ENCODE measurements at places on chromosomes 6 and 20.
A peak's percentile ranks its signal among the peaks of the same experiment; 100 is the strongest.

DNA sequence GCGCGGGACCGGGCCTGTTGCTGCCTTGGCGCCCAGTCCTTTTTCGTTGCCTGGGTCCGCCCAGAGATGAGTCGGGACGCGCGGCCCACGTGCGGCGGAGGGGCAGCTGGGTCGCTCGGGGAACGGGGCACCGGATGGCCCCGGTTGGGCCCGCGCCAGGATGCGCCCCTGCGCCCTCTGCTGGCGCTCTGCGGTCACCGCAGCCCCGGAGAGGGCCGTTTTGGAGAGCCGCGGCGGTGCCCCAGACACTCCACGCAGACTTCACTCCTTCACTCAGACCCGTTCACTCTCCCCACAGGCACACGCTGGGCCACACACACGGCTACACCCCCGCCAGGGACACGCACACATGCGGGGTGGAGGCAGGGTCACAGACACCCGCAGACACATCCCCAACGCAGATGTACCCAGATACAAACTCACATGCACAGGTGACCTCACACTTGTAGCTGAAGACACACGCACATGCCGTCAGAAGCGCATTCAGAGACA lies 38.8 kb downstream of the SRC start:
- DNase-seq, result peak; percentile 61

DNA sequence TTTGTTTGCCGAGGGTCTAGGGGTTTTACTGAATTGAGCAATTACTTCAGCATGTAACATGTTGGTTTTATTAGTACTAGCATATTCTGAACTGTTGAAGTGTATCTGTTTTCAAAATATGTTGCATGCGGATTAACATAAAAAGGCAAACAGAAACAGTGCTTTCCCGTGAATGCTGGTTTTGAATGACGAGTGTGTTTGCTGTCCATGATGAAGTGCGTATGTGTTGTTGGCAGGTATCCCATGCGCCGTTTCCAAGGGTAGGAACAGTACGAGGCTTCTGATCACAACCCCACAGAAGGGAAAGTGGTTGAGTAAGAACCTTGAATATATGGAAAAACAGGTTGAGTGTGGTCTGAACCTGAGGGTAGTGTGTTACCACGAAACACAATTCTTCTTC lies 232.9 kb downstream of the SAMD5 start:
- no peak for DNase-seq

DNA sequence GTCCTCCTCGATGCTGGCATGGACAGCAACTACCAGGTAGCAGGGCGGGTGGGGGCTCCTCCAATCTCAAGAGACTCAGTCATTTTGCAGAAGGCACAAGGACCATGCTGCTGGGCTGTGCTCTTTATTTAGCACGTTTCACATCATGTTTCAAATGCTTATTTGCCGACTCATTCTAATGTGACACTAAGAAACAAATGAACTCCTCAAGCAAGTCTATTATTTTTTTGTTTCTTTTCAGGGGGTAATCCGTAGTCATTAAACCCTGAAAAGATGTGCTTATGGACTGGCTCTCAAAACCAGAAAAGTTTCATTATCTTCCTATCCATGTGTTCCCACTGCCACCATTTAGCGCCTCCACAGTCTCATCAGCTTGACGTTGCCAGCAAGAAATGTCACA lies 92.9 kb downstream of the ANKS1A start:
- DNase-seq, result no peak

DNA sequence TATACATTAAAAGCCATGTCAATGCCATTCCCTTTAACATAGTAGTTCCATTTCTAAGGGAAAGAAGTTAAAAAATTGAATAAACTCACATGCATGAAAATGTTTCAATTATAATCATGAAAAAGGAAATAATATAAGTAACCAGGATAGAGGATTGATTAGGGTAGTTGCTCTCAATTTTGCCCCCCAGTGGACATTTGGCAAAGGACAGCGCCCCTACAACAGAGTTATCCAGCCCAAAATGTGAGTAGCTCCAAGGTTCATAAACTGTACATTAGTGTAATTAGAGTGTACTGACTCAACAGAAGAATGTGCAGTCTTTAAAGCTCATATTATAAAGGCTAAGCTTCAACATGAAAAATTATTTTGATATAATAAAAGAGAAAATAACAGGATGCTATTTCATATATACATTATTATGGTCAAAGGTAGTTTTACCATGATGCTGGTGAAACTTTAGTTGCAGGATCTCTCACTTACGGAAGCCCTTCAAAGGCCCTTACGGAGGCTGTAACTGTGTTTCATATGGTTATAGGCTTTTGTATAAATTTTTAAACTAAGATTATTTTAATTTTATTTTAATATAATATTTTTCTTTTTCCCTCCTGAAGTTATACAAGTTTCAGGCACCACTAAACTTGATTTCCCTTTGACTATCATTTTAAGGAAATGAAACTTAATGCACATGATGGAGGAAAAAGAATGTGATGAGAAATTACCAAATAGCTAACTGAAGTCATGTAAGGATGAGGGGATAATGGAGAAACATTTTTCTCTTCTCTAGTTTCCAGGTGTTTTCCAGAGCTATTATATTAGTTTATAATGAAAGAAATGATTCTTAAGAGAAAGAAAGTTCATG lies 403.6 kb downstream of the PLCB1 start:
- DNase-seq, result peak; percentile 29

DNA sequence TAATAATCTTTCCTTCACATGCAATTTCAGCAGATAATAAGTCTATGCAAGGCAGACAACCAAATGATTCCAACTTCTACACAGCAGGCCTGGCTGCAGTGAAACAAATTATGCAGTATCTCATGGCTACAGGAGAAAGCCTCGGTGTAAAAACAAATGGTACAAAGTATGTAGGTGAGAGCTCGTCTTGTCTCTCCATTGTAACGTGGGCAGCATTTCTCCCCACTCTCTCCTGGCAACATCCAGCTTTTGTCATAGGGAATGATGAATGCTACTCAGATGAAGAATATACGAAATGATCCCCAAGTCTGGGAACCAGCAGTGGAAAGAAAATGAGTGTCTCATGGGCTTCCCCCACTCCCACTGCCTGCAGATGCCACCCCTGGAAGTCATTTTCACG lies 32.4 kb downstream of the FYN start:
- no peak for DNase-seq

GRCh38 chr6:138592749-138593123 lies 93.4 kb upstream of the NHSL1 start:
- no peak for DNase-seq

DNA sequence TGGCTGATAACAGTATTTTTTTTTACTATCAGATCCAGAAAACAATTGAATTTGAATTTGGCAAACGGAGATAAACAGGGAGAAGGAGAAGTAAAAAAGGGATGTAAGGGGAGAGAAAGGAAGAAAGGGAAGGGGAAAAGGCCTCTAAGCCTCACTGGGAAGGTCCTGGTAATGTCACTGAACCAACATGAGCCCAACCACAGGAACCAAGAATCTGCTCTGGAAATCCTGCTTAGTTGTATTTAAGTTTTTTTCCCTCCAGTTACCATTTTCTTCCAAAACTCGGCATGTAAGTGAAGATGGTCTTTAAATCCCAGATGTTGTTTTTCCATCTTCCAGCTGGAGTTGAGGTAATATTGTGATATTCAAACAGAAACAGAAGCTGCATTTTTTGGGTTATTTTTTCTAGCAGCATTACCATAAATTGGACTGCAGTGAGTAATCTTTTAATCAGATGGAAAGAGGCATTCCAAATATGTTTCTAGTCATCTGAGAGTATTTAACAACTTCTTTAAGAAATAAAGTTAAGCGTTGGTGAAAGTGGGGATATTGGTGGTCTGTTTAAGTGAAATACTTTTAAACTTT lies 91.1 kb downstream of the TXNDC5 start:
- DNase-seq, result no peak

- no peak for DNase-seq
Measured at GRCh38 chr20:10478205-10478604, 43.1 kb downstream of the SLX4IP start.

- no peak for DNase-seq
Measured at GRCh38 chr20:3763671-3764601, 3.6 kb downstream of the ADISSP start.

DNA sequence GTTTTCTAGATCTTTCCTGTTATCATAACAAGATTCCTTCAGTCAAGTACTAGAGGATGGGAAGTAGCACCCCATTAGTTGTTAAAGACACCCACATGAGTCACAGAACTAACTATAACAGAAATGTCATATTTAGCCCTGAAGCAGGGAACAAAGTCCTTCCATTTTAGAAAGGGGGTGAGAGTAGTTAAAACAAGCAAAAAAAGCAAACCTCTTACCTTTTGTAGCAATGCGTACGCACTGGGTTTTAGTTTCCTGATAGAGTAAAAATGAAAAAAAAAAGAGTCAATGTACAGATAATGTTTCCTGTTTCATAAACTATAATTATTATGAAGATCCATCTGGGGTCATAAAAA lies 163.7 kb upstream of the THEMIS start:
- DNase-seq, result peak; percentile 2

GRCh38 chr6:132733283-132733682 lies 19.4 kb upstream of the VNN1 start:
- DNase-seq, result no peak

GRCh38 chr20:39421571-39422105 lies 459.5 kb downstream of the DHX35 start:
- no peak for DNase-seq

GRCh38 chr6:1182722-1183521 lies 129.0 kb upstream of the FOXQ1 start:
- no peak for DNase-seq

GRCh38 chr20:36467076-36467999 lies 74.0 kb upstream of the MYL9 start:
- DNase-seq, result no peak

GRCh38 chr20:63736893-63737694 lies 630 bp downstream of the LIME1 start:
- no peak for DNase-seq

- DNase-seq, result no peak
Measured at GRCh38 chr6:73560182-73560732, 39.4 kb upstream of the EEF1A1 start.

DNA sequence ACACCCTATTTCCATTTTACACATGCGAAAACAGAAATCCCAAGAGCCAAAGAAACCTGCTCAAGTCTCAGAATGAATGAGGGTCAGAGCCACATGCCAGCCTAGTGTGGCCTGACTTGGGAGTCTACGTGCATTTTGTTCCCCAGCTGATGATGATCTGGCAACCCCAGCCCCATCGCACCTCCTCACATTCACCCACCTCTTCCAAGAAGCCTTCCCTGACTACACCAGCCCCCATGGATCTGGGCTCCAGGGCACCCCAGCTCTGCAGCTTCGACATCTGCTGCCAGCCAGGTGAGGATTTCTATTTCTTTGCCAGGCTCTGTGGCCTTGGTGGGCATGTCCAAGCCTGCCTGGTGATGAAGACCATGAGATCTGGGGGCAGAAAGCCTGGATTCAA lies 41.0 kb downstream of the ANGPT4 start:
- DNase-seq, result no peak

GRCh38 chr6:41374618-41375590 lies 39.5 kb downstream of the NCR2 start:
- no peak for DNase-seq

- DNase-seq, result no peak
Measured at GRCh38 chr6:169905041-169905807, 153.8 kb downstream of the ERMARD start.

DNA sequence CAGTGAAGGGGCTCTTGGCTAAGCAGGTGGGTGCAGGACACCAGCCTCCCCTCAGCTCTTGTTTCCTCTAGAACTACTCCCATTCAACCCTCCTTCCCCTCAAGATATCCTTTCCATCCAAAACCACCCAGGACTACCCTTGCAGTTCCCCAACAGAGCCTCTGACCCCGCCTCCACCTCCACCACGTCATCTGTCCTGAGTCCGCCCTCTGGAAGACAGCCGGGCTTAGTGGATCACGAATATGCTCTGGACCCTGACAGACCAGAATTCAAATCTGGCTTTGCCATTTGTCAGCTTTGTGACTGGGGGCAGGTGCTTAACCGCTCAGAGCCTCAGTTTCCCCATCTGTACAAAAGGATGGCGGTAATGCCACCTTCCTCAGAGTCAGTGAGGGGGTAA lies 31.4 kb downstream of the TFEB start:
- DNase-seq, result no peak

DNA sequence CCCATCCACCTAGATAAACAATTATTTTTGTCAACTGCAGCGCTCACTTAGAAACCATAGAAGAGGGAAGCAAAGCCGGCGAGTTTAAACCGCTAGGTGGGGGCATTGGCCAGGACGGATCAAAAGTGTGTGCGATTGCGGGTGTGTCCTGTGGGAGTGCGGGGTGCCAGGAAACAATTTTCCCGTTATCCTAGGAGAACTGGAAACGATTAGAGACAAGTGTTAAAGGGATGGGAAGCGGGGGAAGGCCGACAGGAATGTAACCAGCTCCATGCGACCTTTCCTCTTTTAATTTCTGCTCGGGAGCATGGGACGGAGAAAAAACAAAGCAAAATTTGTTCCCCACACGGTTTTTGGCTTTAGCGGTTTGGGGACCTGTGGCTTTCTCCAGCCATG lies 2.8 kb upstream of the HTR1B start:
- DNase-seq, result no peak

DNA sequence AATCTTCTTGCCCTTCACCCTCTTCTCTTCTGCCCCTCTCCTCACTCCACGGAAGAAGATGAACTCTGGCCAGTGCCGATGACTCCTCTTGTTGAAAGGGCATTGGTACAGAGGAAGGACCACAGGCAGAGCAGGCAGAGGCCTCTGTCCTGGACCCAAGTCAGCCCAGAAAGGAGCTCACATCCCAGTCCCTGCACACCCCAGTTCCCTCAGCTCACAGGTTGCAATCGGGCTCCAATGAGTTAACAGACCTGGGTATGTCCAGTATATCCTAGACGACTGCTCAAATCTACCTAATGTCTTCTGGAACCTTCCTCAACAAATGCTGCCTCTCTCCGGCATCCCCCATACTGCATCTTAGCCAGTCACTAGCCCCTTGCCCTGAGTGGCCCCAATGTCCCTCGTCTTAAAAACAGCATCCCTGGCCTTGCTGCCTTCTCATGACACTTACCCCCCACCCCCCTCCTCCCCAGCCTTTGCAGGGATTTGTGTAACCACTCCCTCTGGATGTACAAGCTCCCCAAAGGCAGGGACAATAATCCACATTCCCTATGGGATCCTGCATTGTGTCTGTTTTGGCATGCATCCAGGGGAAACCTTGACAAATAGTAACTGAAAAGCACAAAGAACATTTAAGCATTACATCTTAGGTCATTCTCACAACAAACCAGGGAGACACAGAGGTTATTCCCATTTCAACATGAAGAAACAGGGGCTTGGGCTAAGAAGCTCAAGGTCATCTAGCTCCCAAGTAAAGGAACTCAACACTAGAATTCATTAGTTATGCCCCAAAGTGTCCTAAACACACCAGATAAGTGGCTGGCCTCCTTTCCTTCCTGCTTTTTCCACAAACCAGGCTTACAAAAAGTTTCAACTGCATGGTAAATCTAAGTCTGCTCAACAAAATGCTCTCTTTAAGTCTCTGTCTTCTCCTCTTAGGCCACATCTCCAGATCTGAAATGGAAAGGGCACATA lies 45.1 kb downstream of the TRERF1 start:
- DNase-seq, result no peak

GRCh38 chr6:159862103-159862502 lies 28.7 kb upstream of the MAS1 start:
- no peak for DNase-seq

GRCh38 chr20:53073636-53074415 lies 101.7 kb downstream of the TSHZ2 start:
- no peak for DNase-seq

- no peak for DNase-seq
Measured at GRCh38 chr6:73951183-73951582, 255.2 kb downstream of the CD109 start.
